Activated CD4-positive, alpha-beta T cell treated with anti-CD3 and anti-CD28 coated beads, Interleukin-2, Interleukin-4, amounts not matched to agents 100 ng/mL and 50 ng/mL, durations not matched to agents 16 hours and 8 hours (primary cell): ENCODE measurements at places on chromosomes 6 and 20.

DNA sequence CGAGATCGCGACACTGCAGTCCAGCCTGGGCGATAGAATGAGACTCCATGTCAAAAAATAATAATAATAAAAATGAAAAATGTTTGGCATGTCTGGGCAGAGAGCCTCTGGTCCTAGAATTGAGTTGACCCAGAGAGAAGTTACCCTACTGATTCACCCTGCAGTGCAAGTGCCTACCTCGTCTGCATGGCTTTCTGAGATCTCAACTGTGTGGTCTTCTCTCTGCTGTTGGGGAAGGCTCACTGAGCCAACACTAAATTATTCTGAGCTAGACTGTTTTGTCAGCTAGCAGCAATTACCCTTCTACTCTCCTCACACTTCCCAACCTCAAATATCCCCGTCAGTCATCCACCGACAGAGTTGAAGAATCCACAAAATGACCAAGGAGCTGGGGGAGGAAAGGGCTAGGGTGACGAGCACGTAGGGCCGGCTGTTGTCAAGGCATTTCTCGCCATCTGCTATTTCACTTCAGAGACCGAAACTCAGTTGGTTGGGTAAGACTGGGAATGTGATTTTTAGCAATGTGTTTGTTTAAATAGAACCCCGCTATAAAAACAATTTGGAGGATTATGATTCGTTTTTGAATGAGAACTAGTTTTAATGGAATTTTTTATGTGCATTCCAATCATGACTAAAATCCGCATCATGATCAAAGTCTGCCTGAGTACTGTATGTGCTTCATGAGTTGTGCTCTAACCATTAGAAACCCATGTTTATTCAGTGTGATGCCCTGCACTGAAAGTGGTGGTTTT, 9.4 kb downstream of the MAS1 start:
- DNase-seq: no peak

GRCh38 chr20:47328129-47328528, 28.4 kb downstream of the ZMYND8 start:
- no peak for DNase-seq

DNA sequence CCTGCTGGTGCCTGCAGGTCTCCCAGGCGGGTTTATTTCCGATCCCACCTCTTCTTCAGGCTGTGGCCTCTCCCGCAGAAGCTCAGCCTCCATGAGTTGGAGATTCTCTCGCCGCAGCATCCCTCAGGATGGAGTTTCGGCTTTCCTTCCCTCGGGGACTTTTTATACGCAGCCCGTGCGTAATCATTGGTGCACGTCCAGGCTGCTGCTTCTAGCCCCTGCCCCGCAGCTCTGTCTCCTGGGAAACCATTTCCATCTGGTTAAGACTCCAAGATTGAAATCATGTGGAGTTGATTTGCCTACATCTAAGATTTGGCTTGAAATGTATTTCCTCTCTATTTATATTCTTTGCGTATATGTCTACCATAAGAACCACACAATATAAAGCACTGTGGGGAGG, 46.7 kb upstream of the CARMIL1 start:
- DNase-seq: no peak

DNA sequence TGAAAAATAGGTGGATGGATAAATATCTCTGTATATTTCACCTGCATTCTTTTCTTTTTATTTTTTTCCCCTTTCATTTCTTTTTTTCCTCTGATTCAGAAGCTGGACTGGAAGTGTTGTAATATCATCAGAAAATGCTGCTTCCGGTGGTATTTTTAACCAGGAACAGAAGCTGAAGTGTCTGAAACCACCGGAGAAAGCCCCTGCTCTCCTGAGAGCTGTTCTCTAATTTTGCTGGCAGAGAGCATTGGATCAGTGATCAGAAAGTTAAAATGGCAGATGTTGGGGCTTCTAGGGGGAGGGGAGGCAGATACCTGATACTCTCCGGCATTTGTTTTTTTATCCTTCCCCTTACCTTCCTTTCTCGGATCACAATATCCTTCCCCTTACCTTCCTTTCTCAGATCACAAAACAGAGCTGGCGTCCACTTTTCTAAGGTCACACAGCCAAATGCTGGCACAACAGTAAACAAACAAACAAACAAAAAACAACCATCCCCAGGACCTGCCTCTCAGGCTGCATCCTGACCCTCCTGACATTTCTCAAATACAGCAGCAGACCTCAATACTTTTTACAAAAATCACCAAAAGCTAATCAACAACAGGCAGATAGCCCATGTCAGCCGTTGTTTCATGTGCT, 143.2 kb upstream of the ZNF217 start:
- peak; percentile 51 for DNase-seq

GRCh38 chr20:46696791-46697279, 7.6 kb upstream of the TP53RK start:
- DNase-seq: no peak

- no peak for DNase-seq
Measured at GRCh38 chr6:11364971-11365397, 132.5 kb upstream of the NEDD9 start.

GRCh38 chr6:6522709-6523108, 65.8 kb upstream of the LY86 start:
- no peak for DNase-seq

- peak; percentile 22 for DNase-seq
Measured at GRCh38 chr6:168355716-168356522, 36.3 kb upstream of the DACT2 start.

DNA sequence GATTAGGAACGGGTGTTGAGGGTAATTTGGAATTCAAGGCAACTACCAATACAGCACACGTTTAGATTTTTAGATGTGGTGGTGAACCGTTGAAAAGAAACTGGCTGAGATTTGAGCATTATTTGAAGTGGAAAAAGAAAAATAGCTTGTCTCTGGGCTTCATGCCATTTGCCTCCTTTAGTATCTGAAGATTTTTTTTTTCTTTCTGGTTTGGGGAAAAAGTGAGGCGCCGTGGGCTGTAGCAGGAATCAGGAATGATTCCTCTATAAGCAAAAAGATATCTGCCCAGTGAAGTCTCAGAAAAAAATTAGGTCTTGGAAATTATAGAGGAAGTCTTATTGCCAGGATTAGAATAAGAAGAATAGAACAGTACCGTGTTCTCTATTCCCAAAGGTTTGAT, 88.5 kb downstream of the RPS12 start:
- DNase-seq: no peak

DNA sequence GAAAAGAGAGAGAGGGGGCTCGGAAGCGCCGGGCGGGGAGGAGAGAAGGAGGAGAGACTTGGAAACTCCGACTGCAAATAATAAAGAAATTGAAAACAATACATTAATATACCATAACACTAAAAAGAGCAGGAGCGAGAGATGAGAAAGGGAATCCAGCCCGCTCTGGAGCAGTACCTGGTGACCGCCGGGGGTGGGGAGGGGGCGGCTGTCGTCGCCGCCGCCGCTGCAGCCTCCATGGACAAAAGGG, 338 bp downstream of the E2F3 start:
- DNase-seq: peak; percentile 19

DNA sequence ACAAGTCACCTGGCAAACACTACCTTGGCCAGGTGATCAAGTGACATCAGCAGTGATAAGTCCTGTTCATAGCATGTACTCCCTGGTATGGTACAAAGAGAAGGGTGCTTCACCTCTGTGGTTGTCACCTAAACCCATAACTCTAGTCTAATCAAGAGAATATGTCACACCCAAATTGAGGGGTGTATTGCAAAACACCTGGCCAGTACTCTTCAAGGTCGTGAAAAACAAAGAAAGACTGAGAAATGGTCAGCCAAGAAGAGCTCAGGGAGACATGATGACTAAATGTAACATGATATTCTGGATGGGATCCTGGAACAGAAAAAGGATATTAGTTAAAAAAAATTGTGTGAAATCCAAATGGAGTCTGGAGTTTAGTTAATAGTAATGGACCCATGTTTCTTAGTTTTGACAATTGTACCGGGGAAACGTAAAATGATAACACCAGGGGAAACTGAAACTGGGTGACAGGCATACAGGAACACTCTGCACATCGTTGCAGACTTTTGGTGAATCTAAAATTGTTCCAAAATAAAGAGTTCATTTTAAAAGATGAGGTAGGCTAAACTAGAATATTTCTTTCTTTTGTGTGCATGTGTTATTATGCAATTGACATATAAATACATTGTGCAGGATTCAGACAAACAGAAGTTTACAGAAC, 262.0 kb downstream of the CDC5L start:
- DNase-seq: no peak

GRCh38 chr6:88908598-88909548, 54.5 kb downstream of the RNGTT start:
- DNase-seq: no peak

- DNase-seq: no peak
Measured at GRCh38 chr20:30812739-30813411, 444.6 kb upstream of the DEFB115 start.

- DNase-seq: no peak
Measured at GRCh38 chr6:42698217-42698616, 24.2 kb downstream of the PRPH2 start.

- no peak for DNase-seq
Measured at GRCh38 chr6:149876241-149876933, 12.2 kb upstream of the LRP11 start.

- DNase-seq: no peak
Measured at GRCh38 chr20:2330090-2330695, 34.4 kb downstream of the TGM3 start.

GRCh38 chr6:20639161-20639560, 104.9 kb downstream of the CDKAL1 start:
- DNase-seq: no peak

DNA sequence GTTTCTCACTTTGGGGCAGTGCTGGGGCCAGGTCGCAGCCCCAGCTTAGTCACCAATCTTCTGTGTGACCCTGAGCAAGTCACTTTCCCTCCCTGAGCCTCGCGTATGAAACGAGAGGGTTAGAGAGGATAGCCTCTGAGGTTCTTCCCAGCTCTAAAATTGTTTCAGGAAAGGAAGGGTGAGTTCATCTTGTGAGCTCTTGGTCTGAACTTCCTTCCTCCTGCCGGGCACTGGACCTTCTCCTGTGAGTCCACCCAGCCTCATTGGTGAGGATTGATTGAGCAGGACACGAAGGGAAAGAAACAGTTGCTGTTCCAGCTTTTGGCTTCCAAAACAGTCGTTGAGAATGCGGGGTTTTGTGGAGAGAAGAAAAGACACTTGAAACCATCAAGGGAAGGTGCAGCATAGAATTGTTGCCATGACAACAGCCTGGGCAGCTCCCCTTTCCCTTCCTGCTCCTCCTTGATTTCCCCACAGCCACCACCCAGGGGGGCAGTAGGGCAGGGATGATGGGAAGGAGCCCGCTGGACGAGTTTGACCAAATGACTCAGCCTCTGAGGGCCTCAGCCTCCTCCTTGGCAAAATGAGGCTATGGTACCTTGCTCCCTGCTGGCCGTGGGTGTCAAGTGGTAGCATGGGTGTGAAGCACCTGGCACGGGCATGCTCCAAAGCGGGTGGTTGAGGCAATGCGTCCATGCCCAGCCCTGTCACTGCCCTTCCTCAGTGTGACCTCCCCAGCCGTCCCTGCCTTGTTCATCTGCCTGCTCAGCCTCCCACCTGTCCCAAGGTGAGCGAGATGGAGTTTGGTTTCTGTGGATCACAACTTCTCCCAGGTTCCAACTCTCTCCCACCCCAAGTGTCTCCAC, 107.8 kb downstream of the CDC5L start:
- no peak for DNase-seq
